A172 (cell line): ENCODE measurements at places on chromosomes 5 and 9. TPM values are rescaled to one million over a fixed set of nuclear protein-coding genes. Genes with fewer than 3 reads are reported as not detected.

GABRA6 gene
- total RNA-seq = not detected in 2 replicates

TUSC1 gene
- total RNA-seq = 27.3 and 31.2 TPM in 2 replicates

PDLIM4 gene
- total RNA-seq = 0.05 TPM in 1 of 2 replicates, not detected in the other

SLC36A2 gene
- total RNA-seq = not detected in 2 replicates

FOXD4L4 gene
- total RNA-seq = not detected in 2 replicates
